ENCODE measurements at places on chromosomes 3 and 15.

DNA sequence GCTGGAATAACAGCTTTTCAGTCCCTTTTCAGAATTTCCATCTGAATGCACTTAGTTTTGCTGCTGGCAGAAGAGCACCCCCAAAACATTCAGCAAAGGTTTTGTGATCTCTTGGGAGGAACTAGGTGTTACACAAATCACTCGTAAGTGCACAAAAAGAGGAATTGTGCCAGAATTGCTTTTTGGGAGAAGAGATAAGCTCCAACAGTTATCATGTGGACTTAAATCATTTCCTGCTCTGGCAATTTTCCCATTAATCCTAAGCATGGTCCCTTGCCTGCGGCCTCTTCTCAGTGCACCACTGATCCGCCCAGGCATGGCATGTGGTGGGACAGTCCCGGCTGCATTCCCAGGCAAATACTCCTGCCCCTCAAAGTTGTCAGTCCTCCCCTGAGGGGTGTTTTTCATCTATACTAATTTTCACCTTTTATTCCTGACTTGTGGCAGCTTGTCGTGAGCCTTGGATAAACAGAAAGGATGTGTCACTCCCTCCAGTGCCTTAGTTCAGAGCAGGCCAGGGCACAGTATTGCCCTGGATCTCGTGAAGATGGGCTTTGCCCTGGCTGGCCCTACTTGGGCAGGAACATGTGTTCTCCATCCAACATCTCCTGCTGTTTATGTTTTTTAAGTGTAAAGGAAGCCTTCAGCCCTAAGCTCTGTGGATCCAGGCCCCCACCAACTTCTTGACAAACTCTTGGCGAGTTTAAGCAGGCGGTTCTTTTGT, 44.6 kb upstream of the VILL start:
- no peak for DNase-seq

GRCh38 chr3:153311541-153311940, 149.5 kb downstream of the RAP2B start:
- DNase-seq: peak; percentile 16

- DNase-seq: peak; percentile 82
Measured at GRCh38 chr3:16600780-16601536, 4.3 kb downstream of the DAZL start.

DNA sequence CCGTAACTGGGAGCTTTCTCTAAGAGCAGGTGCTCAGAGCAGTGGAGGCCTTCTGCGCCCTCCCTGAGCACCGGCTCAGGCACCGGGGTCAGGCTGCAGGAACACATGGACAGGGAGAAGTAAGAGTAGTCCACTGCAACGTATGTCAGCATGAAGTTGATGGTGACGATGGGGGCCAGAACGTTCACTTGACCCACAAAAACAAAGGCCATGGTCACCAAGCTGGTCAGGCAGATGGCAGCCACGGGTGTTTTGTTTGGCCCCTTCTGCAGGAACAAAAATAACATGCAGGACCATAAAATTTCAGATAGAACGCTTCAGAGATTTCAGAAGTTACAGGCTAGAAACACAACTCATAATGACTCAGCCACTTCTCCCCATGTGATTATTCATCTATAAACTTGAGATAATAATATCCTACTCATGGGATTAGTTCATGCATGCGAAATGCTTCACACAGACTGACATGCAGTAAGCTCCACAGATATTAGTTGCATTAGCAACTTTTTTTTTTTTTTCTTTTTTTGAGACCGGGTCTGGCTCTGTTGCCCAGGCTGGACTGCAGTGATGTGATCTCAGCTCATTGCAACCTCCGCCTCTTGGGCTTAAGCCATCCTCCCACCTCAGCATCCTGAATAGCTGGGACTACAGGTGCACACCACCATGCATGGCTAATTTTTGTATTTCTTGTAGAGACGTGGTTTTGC, 52.2 kb upstream of the HEG1 start:
- peak; percentile 77 for DNase-seq

DNA sequence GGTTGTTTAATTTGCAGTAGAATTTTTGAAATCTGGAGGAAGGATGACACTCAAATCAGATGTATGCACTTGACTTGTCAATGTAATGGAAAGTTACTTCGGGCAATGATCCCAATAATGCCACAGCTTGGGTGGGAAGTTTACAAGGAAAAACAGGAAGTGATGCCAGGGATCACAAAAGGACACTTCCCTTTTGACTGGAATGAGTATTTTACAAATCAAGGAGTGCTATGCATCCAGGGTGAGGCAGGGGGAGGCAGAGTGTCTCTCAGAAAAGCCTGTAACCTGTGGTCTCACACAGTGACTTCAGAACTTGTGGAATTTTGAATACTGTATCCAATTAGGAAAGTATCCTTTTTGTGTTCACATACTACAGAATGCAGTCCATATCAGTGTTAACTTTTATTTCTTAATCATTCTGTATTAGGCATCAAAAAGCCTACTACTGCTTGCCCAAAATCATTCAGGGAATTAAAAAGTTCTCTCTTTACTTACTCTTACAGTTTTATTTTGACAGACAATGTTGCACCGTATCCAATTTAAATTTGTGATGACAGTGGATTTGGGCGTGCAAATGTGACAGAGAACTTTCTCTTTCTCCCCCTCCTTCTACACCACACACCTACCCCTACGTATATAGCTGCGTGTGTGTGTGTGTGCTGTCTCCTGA, 445.1 kb downstream of the MECOM start:
- peak; percentile 69 for DNase-seq

Measured in AG10803 (cell line).